ENCODE measurements at places on chromosomes 7 and 10. TPM values are rescaled to one million over a fixed set of nuclear protein-coding genes. Genes with fewer than 3 reads are reported as not detected.

ARHGAP22 gene
- 2.5 TPM for total RNA-seq

TECTB gene
- total RNA-seq, result not detected

HUS1 gene
- total RNA-seq, result 16.7 TPM

NUTM2E gene
- 2.2 TPM for total RNA-seq

NPM3 gene
- total RNA-seq, result 20.9 TPM

ANKRD61 gene
- not detected for total RNA-seq

PKD1L1 gene
- total RNA-seq, result 0.25 TPM

OR6V1 gene
- not detected for total RNA-seq

KIAA1217 gene
- total RNA-seq, result 5.2 TPM

PDE6C gene
- not detected for total RNA-seq

CYP3A5 gene
- total RNA-seq, result under 0.01 TPM

SEMA3C gene
- total RNA-seq, result 327 TPM

CISD1 gene
- total RNA-seq, result 17.5 TPM

CYP17A1 gene
- not detected for total RNA-seq

SHTN1 gene
- 78.2 TPM for total RNA-seq

KLF14 gene
- total RNA-seq, result not detected

GJD4 gene
- total RNA-seq, result not detected

ZNF804B gene
- 4.7 TPM for total RNA-seq

TLL2 gene
- total RNA-seq, result 0.25 TPM

PTF1A gene
- total RNA-seq, result not detected

CLDN4 gene
- 0.25 TPM for total RNA-seq

KCNMA1 gene
- 49.2 TPM for total RNA-seq

BCAP29 gene
- total RNA-seq, result 35.7 TPM

POR gene
- total RNA-seq, result 47.5 TPM
